Effector CD4-positive, alpha-beta T cell (primary cell): ENCODE measurements at places on chromosomes 7 and 10.

DNA sequence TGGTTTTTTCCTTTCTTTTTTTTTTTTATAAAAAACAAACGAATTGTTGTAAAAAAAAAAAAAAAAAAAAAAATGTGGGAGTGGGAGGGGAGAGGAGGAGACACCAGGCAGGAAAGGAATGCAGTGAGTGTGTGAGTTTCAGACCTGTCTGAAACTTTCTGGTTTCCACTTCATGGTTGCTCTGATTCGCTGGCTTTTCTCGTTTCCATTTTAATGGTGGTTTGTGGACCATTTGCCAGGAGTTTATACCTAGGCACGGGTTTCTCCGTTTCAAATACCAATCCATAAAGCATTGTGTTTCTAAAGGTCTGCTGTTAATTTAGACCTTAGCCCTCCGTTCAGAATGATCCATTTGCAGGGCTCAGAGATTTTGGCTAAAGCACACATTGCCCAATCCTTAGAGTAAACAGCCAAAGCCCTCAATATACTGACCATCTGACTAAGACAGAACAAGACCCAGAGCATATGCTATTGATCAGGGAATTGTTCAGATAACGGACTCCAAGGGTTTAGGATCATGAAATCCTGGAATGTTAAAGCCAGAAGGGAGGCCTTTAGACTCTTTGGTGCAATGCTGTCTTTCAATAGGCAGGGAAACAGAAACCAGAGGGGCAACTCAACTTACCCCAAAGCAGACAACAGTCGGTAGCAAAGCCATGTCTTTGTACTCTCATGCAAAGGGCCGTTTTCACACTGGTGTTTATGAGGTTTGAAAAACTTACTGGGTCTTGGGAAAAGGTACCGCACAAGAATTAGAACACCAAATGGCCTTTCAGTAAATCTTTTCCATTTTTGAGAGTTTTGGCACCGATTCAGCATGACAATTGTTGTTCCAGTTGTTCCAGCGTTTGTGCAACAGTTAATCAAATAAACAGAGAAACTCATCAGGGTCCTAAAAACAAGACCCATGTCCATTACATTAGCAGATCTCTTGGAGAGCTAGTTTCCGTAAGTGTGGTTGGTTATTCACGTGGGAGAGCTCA lies 94.3 kb upstream of the AGBL3 start:
- DNase-seq: no peak

DNA sequence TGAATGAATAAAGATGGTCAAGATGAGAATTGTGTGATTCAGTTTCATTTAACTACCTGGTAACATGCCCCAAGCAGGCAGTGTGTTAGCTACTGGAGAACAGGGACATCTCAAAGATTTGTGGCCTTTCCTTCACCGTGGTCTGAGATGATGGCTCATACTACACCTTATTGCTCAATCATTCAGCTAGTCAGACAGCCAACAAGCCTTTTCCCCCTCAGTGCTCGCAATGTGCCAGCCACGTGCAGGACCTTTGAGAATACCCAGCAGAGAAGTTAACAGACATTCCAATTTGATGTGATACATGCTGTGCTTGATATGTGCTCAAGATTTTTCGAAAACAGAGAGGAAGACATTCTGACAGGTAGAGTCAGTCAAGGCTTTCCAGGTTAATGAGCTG lies 562.8 kb downstream of the SUGCT start:
- no peak for DNase-seq

- no peak for DNase-seq
Observed at GRCh38 chr10:95880704-95881103, 27.1 kb upstream of the CC2D2B start.

DNA sequence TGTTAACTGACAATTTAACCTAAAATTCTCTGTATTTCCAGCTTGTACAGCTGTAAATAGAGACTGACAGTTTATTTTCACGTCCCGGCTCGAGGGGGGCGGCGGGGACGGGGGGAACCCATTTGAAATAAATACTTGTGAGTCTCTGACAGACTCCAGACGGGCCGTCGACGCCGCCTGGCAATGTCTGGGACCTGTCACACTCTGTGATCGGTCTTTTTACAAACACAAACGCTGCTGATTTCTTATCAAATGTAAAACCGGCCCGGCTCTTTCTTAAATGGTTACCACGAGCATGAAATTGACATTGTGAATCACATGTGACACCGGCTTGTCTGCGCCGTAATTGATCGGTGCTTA lies 57.0 kb downstream of the UNCX start:
- no peak for DNase-seq

DNA sequence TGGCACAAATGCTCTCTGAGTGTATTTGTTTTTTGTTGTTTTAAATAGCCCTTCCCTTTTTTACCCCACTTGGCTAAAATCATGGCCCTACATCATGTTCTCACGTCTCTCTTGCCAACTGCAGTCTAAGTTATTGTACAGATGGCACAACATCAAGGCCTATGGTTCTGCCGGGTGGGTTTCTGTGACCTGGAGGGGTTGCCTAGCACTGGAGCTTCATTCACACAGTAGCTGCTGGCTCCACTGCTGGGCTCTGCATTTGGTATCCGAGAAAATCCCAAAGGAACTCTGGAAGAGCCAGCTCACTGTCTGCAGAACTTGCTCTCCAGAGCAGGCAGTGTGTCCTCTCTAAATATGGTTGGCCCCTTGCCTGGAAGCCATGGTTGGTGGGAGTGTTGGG lies 120.6 kb downstream of the LRRC4 start:
- no peak for DNase-seq

- no peak for DNase-seq
Observed at GRCh38 chr7:74028321-74028838, 407 bp downstream of the ELN start.

GRCh38 chr10:119103903-119104653 lies at the start of gene DENND10:
DENND10 (plus strand) TSS chr10:119104113; CDS start chr10:119104143, 30 bp downstream.
- peak; percentile 59 for DNase-seq

GRCh38 chr10:67772894-67773511 lies 65.0 kb downstream of the DNAJC12 start:
- DNase-seq: no peak

- peak; percentile 50 for DNase-seq
Observed at GRCh38 chr10:91798649-91799611, 704 bp downstream of the TNKS2 start.

DNA sequence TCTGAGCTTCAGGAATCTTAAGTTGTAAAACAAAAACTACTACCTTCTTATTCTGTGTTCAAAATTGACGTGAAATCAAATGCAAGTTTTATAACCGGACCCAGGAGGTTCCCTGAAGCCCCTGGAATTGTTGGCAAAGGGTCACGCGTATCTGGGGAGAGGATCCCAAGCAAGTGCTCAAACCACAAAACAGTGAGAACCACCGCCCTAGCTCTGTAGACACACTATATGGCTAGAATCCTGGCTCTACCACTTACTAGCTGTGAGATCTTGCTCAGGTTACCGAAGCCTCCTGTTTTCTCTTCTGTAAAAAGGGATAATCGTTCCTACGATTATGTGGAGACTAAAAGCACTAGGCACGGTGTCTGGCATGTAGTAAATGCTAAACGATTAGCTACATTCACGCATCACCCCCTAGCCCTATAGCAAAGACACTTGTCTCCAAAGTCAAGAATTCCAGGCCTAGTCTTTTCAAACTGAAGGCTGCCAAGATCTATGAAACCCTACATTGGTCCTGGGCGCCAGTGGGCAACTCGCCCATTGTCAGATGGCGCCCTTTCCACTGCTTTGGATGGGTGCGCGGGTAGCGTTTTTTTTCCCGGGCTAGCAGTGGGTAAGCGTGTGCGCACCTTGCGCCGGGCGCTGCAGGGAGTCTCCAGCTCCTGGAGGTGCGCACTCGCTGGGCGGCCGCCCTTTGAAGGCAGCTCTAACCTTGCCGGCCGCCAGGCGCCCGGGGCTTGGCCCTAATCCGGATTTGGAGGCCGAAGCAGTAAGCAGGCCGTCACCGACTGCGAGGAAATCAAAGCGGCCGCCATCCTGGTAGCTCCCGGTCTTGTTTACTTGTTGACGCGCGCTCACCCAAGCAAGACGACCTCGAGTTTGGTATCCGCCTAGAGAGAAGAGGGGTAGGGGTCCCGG lies 11.6 kb upstream of the NKX2-3 start:
- DNase-seq: no peak

DNA sequence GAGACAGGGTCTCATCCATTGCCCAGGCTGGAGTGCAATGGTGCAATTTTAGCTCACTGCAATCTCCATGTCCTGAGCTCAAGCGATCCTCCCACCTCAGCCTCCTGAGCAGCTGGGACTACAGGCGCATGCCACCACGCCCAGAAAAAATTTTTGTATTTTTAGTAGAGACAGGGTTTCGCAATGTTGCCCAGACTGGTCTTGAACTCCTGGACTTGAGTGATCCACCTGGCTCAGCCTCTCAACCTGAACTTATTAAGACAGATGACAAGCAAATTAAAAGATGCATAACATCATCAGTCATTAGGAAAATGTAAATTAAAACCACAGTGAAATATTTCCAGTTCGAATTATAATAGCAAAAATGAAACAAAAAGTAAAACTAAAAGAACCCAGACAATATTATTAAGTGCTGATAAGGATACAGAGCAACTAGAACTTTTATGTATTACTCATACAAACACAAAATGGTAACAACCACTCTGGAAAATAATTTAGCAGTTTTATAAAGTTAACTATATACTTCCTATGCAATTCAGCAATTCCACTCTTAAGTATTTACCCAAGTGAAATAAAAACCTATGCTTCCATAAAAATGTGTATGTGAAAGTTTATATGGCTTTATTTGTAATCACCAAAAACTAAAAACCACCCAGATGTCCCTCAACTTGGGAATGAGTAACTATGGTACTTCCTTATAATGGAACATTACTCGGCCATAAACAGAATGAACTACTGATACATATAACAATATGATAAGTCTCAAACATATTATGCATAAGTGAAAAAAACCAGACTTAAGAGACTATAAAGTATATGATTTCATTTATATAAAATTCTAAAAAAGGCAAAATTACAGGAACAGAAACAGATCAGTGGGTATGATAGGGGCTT lies 15.3 kb downstream of the ZFAND4 start:
- no peak for DNase-seq

GRCh38 chr7:130371046-130371445 lies 9.2 kb upstream of the CPA1 start:
- DNase-seq: no peak

- no peak for DNase-seq
Observed at GRCh38 chr10:118315629-118316028, 26.5 kb downstream of the FAM204A start.

GRCh38 chr10:43962346-43963191 lies 313.9 kb upstream of the ZNF32 start:
- no peak for DNase-seq

DNA sequence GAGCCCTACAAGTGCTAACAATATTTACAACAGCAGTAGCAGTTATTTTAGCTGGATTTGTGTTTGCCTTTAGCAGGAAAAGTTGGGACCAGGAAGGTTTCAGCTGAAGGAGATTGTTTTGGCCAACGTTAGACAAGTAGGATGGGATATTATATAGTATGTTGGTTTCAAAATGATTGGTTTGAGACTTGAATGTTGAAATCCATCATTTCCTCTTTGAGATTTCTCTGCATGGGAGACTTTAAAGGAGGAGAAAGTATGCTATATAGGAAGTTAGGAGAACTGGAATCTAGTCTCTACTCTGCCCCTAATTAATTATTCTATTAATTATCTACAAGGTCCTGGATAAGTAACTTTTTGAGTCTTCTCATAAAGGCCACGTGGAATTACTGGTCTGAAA lies 263.8 kb downstream of the PTEN start:
- no peak for DNase-seq

DNA sequence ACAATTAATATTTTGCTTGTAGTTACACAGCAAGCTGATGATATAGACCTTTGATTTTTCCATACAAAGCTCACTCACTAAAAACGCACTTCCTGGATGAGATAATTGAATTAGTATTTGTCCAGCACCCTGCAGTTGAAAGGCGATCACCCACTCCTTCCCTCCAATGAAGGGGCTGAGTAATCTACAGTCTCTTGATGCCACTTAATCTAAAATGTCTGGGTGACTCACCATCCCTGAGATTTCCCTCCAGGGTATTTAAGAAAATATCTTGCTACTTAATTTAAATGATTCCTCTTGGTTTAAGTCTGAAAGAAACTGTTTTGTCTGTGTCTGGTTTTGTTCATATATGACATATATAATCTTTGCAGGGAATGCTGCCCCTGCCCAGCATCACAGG lies 515.3 kb downstream of the GRID1 start:
- DNase-seq: no peak

GRCh38 chr10:31972519-31973041 lies 43.9 kb upstream of the ARHGAP12 start:
- no peak for DNase-seq

GRCh38 chr7:111090846-111091245 lies at the start of gene LRRN3:
LRRN3 (plus strand) TSS chr7:111091127; CDS start chr7:111122773, 31,646 bp downstream.
- DNase-seq: no peak

DNA sequence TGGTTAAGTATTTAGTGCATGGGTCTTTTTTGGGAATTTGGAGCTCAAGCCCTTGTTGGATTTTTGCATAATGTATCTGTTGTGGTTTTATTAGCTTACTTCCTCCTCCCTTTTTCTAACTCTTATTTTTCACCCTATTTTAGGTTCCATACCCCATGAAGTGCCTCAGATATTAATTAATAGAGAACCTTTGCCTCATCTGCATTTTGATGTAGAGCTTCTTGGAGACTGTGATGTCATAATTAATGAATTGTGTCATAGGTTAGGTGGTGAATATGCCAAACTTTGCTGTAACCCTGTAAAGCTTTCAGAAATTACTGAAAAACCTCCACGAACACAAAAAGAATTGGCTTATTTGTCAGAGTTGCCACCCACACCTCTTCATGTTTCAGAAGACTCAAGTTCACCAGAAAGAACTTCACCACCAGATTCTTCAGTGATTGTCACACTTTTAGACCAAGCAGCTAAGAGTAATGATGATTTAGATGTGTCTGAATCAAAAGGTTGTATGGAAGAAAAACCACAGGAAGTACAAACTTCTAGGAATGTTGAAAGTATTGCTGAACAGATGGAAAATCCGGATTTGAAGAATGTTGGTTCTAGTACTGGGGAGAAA lies 28.0 kb downstream of the SIRT1 start:
- no peak for DNase-seq

DNA sequence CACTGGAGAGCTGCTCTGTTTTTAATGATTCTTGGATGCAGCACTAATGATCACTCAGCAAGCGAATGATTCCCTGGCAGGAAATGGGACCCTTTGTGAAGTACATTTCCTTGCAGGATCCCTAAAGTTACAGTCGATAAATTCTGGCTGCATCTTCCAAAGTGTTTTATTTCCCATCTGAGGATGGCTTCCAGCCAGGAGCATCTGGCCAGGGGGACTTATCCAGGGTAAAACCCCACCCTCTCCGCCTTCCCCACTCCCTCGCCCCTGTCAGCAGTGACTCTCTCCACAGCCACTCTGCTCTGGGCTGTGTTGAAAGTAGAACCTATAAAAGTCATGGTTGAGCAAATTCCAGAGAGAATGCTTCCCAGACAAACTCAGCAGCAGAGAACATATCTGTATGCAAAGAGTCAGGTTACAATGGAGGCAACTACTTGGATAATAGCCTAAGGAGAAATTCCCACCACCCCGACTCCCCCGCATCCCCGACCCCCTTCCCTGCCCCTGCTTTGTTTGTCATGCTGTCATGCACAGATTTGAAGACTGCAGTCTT lies 111.0 kb upstream of the ANLN start:
- no peak for DNase-seq
